ENCODE measurements at places on chromosomes 2 and 18.

- DNase-seq: no peak
These were observed 49.6 kb upstream of the SPAG16 start for GRCh38 chr2:213234641-213235040.

DNA sequence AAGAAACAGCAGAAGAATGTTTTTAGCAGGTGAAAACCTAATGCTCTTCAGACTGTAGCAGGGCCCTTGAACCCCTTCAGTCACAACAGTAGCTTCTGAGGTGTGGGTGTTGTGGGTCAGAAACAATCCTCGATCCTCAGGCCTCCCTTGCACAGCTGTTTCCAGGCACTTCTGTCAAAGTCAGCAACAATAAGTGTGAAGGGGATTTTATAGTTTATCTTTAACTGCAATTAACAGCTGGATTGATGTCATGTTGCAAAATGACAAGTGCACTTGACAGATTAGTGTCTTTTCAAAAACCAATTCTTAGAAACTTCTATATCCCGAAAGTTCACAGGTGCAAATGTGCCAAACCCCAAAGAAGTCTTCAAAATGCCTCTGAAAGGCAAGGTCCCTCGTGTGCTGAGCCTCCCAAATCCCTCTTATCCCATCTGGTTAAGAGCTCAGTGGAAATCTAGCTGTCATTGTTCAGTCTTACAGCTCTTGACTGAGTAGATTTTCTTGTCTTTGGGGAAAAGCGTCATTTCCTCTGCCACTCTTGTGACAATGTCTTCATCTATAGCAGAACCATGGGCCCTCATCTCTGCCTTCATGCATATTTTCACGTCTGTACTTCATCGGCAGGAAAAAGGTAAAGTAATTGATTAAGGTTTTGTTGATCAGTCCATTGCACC, 29.6 kb downstream of the M1AP start:
- DNase-seq: no peak

DNA sequence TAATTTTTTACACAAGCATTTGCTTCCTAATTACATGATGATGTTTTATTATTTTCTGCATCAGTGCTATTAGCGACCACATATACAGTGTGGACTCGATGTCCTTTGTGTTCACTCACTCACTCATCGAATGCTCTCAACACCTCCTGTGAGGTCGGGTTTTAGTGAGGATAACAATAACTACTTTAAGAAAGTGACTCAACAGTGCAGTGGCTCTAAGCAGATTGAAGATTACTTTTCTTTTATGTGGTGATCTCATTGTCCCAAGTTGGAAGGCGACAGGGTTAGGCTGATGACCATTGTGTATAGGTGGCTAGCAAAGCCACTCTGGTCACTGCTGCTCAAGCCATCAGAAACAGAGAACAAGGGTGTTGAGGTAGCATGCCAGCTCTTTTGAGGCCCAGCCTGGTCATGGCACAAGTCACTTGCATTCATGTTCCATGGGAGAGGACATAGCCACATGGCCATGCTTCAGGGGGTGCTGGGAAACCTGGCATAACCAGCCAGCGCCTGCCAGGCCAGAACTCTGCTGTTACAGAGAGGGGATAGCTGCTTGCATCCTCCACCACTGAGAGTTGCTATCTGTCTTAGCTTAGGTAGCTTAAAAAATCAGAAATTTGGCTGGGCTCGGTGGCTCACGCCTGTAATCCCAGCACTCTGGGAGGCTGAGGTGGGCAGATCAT, 60.4 kb downstream of the PDCL3 start:
- DNase-seq: no peak

GRCh38 chr2:866009-866680, 84.5 kb upstream of the SNTG2 start:
- DNase-seq: no peak

DNA sequence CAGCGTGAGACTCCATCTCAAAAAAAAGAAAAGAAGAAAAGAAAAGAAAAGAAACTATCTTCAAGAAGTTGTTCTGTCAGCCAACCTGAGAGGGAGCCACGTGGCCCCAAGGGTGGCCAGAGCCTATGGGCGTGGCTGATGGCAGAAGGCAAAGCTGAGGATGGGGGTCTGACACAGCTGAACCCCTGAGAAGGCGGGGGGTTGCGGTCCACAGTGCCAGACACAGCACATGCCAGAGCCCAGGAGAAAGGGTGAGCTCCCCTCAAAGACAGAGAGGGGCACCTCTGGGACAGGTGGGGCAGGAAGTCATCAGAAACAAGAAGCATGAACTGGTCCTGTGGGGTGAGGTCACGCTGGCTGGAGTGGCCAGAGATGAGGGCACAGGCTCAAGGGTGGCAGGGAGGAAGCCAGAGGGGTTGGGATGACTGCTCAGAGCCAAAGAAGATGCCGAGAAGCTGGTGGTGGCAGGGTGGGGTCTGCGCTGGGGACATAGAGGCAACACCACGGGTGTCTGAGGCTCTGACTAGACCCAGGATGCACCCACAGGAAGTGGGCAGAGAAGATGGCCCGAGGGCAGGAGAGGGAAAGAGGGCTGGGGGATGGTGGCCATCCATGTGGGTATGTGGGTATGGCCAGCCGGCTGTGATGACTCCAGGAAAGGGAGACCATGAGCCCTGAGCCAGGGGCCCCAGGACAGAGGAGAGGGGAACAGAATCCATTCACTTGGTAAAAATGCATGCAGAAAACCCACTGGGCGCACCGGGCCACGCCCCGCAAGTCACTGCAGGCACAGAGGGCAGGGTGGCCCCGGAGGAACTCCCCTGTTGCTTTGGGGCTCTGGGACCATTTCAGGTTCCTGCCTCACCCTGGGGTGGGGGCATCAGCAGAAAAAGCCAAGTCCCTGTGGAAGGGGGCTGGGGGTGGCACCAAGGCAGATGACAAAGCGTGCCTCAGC, 8.4 kb downstream of the KIF1A start:
- no peak for DNase-seq

- DNase-seq: no peak
These were observed 33.7 kb downstream of the SLC20A1 start for GRCh38 chr2:112679484-112679883.

DNA sequence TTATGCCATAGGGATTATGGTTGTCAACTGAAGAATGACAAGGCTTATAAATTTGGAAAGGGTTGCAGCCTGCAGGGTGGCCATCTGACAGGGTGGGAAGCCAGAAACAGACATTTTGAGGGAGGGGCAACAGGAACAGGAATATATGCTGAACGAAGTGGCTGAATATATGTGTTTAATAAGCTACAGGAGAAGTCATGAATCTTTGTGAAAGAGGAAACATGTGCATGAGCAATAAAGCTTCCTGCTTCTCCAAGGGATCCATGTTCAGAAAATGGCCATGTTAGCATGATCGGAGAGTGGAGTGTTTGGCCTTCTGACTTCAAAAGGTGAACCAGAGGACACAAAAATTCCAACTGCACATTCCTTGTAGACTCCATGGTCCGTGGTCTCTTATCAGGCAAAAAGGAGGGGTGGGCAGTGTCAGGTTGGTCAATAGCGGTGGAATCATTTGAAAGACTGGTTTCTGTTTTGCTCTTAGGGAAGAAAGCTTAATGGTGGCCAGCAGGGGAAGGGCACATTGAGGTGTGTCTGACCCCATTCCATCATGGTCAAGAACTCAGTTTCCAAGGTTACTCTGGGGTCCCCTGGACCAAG, 144.1 kb downstream of the SOCS6 start:
- DNase-seq: no peak

DNA sequence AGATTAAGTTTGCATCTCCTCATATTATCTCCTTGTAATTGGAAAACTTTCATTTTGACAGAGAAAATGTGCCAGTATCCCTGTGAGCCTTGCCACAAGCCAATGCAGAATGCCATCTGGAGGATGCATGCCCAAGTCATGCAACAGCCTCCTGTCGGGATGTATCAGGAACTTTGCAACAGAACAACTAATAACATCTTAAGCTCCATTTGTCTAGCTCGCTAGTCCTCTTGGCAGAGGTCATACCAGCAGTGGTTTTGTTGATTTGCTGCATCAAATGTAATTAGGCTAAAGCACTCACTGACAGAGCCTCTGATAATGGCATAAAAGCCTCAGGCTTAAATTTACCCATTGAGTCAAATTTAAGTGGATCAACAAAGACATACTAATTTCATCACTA, 125.8 kb downstream of the UBE2E3 start:
- no peak for DNase-seq

GRCh38 chr2:48049371-48049770, 143.1 kb upstream of the FBXO11 start:
- DNase-seq: no peak

DNA sequence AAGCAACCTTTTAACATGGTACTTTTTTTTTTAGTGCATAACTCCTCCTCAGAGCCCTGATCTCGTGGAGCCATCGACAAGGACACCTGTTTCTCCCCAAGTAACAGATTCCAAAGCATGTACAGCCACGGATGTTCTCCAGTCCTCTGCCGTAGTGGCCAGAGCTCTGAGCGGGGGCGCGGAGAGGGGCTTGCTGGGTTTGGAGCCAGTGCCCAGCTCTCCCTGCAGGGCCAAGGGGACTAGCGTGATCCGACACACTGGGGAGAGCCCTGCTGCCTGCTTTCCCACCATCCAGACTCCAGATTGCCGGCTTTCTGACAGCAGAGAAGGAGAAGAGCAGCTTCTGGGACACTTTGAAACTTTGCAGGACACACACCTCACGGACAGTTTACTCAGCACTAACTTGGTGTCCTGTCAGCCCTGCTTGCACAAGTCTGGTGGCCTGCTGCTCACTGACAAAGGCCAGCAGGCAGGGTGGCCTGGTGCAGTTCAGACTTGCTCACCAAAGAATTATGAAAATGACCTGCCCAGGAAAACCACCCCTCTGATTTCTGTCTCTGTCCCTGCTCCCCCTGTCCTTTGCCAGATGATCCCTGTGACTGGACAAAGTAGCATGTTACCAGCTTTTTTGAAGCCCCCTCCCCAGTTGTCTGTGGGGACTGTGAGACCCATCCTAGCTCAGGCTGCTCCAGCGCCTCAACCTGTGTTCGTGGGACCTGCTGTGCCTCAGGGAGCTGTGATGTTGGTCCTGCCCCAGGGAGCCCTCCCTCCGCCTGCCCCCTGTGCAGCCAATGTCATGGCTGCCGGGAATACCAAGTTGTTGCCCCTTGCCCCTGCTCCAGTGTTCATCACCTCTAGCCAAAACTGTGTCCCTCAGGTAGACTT, 4.5 kb downstream of the KLF11 start:
- no peak for DNase-seq

All from stimulated activated CD8-positive, alpha-beta memory T cell treated with anti-CD3 and anti-CD28 coated beads, Interleukin-7, amount 100 ng/mL, for 1 hour (primary cell).